Activated CD4-positive, alpha-beta T cell treated with anti-CD3 and anti-CD28 coated beads for 24 hours (primary cell): ENCODE measurements at places on chromosomes 7 and 10.
A peak's percentile ranks its signal among the peaks of the same experiment; 100 is the strongest.

GRCh38 chr7:48899932-48900331, 24.4 kb upstream of the CDC14C start:
- no peak for DNase-seq

DNA sequence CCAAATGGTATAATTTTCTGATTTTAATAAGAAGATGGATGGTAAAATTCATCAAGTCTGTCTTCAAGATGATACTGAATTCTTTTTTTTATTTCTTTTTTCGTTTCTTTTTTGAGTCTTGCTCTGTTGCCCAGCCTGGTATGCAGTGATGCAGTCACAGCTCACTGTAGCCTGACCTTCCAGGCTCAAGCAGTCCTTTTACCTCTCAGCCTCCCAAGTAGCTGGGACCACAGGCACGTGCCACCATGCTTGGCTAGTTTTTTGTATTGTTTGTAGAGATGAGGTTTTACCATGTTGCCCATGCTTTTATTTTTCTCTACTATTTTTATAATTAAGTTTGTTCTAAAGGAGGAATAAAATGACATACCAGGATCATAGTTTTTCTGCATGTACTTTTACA, 52.1 kb upstream of the HELLS start:
- DNase-seq = no peak

GRCh38 chr10:3935141-3935540, 150.1 kb upstream of the KLF6 start:
- DNase-seq = peak; percentile 59

DNA sequence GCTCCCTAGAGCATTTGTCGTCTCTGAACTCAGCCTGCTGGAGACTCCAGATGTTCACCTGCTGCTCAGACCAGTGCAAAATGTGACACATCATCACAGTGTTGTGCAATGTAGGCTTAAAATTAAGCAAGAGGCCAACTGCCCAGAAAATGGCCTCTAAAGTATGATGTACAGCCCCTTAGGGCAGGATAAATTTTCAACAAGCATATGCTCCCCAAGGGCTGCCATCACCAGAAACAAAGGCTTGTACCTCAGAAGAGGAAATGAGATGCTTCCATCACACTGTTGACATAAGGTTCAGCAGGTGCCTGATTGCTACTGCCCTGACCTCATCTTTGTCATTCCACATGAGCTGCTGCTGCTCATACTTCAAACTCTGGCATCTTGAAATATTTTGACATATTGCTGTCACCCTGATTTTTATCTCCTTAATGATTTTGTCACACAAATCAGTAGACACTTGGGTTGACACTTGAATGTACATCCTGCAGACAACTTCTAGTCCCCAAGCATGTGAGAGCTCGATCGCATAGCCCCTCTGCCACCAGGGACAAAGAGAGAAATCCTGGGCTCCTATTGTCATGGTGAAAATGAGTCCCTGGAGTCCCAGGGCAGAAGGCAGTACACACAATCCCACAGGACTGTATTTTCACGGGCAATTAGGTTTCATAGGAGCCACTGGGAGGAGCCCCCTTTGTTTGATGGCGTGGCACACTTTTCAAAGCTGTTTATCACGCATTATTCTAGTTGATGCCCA, 219.7 kb upstream of the STK17A start:
- DNase-seq = no peak

DNA sequence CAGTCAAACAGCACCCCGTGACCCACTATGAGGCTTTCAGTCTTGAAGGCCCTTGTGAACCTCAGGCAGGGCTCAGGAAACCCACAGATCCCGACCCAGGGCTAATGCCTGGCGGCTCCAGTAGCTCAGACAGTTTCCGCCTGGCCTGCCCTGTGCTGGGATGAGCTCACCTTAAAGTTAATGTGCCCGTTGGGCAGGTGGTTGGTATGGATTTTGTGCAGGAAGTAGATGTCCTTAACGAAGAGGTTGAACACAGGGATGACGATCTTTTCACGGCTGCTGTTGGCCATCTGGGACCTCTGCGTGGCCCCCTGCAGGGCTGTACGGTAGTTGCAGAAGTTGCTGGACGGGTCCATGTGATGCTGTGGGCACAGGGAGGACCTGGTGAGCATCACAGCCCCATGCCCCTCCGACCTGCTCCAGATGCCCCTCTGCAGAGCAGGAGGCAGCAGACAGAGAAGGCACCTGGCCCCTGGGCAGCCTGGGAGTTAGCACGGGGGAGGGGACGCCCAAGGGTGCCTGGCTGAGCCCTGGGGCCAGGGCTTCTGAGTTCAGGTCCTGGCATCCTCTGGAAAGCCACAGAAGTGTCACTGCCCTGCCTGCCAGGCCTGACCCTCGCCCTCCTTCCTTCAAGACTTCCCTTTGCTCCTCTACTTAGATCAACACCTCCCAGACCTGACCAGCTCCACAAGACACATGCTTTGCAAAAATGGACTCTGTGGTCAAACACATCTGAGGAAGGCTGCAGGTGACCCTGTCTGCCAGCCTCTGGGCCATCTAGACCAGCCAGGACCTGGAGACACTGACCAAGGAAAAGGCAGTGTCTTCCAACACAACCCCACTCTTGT, 59.8 kb downstream of the CSGALNACT2 start:
- no peak for DNase-seq

GRCh38 chr7:127967281-127967680, 64.0 kb downstream of the LRRC4 start:
- DNase-seq = no peak
